ENCODE measurements at places on chromosomes 2 and 18.

GRCh38 chr18:25289001-25289631 is 62.9 kb downstream of the ZNF521 start:
- DNase-seq, result no peak

- no peak for DNase-seq
Observed at GRCh38 chr2:1804865-1805264, 60.5 kb upstream of the PXDN start.

- no peak for DNase-seq
Observed at GRCh38 chr2:139055202-139055601, 275.0 kb upstream of the NXPH2 start.

DNA sequence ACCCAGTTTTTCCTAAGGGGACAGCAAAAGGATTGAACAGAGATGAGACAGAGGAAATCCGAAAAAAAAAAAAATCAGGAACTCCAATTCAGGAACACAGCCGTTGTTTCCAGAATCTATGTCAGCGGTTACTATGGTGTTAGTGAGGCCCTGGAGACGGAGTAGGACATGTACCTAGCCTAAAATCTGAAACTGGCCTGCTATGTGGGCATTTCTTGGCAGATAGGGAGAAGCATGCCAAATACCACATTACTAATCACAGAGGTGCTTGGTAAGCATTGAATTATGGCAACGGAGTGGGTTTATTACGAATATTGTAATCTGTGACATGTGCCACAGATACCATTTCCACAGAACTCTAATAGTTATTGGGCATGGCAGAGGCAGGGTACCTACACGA is 530.6 kb downstream of the CCDC85A start:
- no peak for DNase-seq

- no peak for DNase-seq
Observed at GRCh38 chr2:38017836-38018235, 58.1 kb downstream of the CYP1B1 start.

- no peak for DNase-seq
Observed at GRCh38 chr18:73908323-73908722, 239.3 kb downstream of the FBXO15 start.

DNA sequence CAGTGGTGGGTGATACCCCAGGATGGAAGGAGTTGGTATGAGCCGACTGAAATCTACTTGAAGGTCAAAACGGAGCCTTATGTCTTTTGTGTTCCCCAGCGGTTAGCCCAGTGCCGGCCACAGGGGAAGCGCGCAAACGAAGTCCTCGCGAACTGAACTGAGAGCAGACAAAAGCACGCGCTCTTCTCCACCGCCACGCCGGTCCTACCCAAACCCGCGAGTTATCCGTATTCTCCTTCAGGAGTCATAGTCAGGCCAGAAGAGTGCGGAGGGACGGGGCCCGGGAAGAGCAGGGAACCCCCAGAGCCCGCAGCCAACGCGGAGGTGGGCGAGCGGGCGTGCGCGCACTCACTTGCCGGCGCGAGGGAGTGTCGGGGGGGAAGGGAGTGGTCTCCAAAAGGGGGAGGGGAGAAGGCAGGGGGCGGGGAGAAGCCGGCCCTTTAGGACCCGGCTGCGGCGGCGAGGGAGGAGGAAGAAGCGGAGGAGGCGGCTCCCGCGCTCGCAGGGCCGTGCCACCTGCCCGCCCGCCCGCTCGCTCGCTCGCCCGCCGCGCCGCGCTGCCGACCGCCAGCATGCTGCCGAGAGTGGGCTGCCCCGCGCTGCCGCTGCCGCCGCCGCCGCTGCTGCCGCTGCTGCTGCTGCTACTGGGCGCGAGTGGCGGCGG is at the start of gene IGFBP2:
IGFBP2 (plus strand) TSS at position 469 of the 664 bp plus-strand sequence; CDS start at position 573, 104 bp downstream.
- DNase-seq, result no peak

DNA sequence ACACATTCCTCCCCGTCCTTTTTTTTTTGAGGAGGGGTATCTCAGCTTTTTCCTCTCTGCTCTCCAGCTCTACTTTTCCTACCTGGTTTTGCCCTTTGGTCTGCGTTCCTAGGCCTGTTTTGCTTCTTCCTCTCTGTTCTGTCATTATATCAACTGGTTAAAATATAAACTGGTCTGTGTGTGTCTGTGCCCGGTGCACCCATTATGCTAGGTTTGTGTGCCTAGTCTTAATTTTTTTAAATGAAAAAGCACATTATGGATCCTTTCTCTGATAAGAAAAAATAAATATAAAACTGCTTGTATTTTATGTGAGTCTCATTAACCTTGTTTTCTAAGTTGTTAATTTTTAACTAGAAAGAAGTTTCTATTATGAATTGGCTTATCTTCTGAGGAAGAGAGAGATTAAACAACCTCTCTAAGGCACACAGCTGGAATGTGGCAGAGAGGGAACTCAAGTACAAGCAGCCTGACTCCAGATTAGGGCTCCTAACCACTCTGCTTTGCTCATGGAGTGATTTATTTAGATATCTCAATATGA is 17.4 kb downstream of the SLC38A11 start:
- no peak for DNase-seq

DNA sequence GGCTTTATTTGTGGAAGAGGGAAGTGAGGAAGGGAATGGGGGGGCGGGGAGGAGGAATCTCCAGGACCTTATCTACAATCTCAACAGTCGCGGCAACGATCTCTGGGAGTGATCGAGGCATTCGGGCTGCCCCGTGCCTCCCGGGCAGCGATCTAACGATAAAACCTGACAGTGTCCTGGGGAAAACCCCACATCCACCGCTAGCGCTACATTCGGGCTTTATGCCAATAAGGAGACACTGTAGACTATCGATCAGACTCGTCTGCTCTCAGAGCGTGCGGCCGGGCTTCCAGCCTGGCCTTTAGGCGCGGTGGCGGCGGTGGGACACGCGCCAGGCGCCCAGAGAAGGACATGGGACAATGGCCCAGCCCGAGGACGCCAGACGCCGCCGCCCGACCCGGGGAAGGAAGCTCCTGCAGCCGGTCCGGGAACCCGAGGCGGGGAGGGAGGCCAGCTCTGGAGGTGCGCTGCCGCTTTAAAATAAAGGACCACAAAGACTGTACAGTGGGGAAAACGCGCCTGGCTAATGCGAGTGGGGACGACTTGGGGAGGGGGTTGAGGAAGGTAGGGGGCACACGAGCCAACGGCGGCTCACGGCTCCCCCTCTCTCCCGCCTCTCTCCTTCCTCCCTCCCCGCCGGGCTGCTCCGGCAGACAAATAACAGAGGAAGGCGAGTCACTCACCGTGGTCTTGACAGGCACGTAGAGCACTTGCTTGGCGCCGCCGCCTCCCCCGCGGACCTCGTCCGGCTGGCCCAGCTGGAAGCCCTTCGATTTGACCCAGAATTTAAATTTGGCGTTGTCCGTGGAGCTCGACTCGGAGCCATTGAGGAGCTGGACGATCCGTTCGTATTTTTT is 2.2 kb downstream of the NOL4 start:
- DNase-seq, result no peak

- no peak for DNase-seq
Observed at GRCh38 chr2:96824079-96824870, 8.2 kb downstream of the CNNM3 start.

DNA sequence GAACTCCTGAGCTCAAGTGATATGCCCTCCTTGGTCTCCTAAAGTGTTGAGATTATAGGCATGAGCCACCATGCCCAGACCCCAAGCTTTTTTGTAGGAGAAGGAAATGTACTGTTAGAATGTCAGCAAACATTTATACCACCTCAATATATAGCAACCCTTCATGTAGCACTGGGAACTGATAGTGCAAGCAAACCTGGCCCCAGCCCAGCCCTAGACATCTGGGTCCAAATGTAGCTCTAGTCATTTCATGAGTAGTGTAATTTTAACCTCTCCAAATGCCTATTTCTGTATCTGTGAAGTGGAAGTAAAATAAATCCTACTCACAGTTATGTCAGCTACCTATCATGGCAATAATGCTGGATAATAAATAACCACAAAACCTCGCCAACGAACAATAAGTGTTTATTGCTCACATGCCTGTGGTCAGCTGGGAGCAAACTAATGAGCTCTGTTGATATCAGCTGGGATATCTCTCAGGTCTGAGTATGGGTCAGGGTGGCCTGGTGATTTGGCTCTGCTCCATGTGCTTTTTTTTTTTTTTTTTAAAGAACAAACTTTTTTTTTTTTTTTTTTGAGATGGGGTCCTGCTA is 180.4 kb downstream of the CD8B2 start:
- no peak for DNase-seq

- DNase-seq, result no peak
Observed at GRCh38 chr2:30113617-30114293, 33.1 kb upstream of the YPEL5 start.

DNA sequence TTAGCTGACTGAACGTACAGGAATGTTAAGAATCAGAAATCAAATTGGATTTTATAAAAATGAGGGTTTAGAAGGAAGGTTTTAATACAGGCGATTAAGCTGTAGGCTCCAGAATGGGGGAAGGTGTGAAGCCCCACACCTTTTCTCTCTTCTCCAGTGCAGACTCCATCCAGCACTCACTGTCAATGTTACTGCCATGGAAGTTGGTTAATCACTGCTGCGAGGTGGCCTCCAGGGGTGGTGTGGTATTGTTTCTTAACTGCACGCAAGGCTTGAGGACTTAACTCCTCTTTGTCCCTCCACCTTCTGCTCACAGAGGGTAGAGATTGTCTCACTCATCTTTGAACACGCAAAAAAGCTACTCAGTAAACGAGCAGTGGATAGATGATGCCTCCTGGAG is 26.9 kb upstream of the YWHAQ start:
- DNase-seq, result no peak

DNA sequence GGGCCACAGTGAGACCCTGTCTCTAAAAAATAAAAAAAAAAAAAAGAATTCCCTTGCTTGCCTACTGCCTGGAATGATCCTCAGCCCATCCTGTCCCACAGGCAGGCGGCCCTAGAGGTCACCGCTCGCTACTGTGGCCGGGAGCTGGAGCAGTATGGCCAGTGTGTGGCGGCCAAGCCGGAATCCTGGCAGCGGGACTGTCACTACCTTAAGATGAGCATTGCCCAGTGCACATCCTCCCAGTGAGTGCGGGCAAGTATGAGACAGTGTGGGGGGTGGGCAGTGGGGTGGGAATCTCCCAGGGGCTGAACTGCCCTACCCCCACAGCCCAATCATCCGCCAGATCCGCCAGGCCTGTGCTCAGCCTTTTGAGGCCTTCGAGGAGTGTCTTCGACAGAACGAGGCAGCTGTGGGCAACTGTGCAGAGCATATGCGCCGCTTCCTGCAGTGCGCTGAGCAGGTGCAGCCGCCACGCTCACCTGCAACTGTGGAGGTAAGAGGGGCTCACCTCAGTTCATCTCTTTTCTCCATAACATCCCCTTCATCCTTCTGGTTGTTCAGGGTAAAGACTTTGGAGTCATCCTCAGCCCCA is 1.6 kb downstream of the CHCHD5 start:
- no peak for DNase-seq

DNA sequence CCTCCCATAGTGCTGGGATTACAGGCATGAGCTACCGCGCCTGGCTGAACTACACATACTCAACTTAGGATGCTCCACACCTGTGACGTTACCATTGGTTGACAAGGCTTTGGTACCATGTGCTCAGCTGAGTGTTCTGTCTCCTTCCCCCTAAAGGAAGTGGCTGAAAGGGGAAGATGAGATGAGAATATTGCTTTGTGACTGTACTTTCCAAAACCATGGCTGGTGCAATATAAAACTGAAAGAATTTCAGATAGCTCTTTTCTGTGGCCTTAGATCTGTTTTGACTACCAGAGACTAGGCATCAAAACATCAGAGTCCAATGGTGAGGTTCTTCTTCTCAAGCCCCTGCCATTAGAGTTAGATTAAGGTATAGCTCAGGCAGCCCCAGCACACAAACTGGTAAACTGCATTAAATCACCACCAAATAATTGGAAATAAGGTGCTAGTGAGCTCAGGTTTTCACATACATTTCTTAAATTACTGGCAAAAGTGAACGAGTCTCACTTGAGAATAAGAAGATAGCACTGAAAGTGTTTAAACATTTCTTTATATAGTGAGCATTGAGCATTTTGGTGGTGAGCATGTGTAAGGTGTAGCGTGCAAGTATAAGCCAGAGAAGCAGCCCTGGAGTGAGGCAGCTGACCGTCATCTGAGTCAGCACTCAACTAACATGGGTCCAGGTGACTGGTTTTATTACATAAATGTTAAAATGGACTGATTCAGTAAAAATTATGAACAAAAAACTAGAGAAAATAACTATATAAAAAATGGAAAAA is 113.5 kb upstream of the FZD5 start:
- DNase-seq, result no peak

GRCh38 chr2:66170744-66171330 is 264.1 kb upstream of the MEIS1 start:
- no peak for DNase-seq

- no peak for DNase-seq
Observed at GRCh38 chr2:118102433-118103082, 14.3 kb downstream of the INSIG2 start.

- no peak for DNase-seq
Observed at GRCh38 chr18:42187611-42188380, 232.8 kb downstream of the PIK3C3 start.

- no peak for DNase-seq
Observed at GRCh38 chr2:172047566-172048507, 37.5 kb upstream of the DLX1 start.

GRCh38 chr2:158923180-158923594 is 45.3 kb upstream of the TANC1 start:
- DNase-seq, result no peak

- no peak for DNase-seq
Observed at GRCh38 chr2:85737481-85737880, 16.3 kb upstream of the ATOH8 start.

- DNase-seq, result no peak
Observed at GRCh38 chr2:173282795-173283545, 71.7 kb upstream of the CDCA7 start.

DNA sequence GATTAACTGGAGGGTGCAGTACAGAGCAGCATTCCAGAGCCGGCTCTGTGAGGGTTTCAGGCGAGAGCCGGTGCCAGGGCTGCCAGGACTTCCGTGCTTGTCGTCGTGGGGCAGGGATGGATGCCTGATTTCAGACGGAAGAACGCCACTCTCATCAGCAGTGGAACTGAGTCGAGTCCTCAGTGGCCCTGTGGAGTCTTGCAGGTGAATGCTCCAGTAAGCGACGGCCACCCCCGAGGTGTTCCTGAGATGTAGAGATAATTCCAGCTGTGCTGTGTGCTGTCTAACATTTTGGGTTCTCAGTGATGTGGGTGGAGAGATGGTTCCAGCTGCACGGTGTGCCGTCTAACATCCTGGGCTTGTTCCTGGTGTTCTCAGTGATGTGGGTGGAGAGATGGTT is 103.1 kb upstream of the ALKAL2 start:
- DNase-seq, result no peak

DNA sequence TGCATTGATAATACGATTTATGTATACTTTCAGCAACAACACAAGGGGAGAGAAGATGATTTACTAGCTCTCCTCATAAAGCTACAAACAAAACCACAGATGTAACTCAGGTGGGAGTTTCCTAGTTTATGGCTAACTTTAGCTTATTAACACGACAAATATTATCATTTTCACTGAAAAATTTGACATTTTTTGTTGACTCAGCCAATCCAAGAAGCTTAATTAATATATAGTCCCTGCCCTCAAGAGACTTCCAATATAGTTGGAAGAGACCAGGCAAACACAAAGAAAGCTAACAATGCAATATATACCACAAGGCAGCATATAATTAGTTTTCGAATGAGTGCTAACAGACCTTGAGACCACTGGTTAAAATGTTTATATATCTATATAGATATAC is 775 bp downstream of the WDR12 start:
- DNase-seq, result no peak

All from cortex of kidney (tissue), 1 donor.